Non-pigmented ciliary epithelial cell (primary cell): ENCODE measurements at places on chromosomes 4 and X.

GRCh38 chr4:52234561-52235440, 183.7 kb downstream of the SPATA18 start:
- peak; percentile 11 for DNase-seq

GRCh38 chr4:174580597-174580996, 58.3 kb upstream of the HPGD start:
- DNase-seq, result no peak

DNA sequence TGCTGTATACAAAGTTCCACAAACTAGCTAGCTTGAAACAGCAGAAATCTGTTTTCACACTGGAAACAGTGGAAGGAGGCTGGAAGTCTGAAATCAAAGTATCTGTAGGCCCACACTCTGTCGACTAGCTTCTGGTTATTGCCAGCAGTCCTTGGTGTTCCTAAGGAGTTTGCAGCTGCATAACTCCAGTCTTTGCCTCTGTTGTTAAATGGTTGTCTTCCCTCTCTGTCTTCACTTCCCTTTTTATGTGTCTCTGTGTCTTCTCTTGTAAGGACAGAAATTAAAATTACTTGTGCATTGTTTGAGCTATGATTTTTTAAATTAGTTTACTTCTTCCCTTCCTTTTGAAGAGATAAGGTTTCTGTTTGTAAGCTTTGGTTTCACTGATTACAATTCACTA, 8.2 kb downstream of the MTHFD2L start:
- no peak for DNase-seq

GRCh38 chr4:143099693-143100092, 85.0 kb upstream of the USP38 start:
- DNase-seq, result no peak

GRCh38 chr4:106201373-106201772, 114.6 kb downstream of the TBCK start:
- DNase-seq, result no peak

- no peak for DNase-seq
Measured at GRCh38 chrX:62923093-62923492, 428.0 kb downstream of the SPIN4 start.

DNA sequence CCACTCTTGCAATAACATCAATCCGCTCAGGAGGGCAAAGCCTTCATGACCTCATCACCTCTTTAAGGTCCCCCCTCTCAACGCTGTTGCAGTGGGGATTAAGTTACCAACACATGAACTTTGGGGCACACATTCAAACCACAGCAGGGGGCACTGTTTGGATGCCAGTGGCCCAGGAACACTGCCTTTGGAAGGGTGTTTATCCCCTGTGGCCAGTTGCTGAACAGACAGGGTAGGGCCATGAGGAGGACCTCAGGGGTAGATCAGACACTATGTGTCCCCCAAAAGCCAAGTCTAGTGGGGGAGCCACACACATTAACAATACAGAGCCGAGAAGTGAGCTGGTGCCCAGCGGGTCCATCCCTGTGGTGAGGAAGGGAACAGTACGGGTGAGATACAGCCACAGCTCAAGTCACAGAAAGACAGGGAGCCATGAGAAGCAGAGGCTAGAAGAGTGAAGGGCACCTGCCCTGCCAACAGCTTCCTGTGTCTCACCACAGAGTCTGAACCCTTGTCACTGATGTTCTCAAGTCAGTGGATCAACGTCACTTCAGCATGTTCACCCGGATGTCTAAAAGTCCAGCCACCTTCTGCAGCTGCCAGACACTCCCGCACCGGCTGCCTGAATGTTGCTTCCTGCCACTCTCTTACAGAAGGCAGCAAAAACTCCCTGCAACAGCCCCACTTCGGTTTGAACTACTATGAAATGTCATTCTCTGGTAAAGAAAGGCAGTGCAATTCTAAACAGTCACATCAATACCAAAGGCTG, 19.9 kb upstream of the MXD4 start:
- DNase-seq, result no peak

DNA sequence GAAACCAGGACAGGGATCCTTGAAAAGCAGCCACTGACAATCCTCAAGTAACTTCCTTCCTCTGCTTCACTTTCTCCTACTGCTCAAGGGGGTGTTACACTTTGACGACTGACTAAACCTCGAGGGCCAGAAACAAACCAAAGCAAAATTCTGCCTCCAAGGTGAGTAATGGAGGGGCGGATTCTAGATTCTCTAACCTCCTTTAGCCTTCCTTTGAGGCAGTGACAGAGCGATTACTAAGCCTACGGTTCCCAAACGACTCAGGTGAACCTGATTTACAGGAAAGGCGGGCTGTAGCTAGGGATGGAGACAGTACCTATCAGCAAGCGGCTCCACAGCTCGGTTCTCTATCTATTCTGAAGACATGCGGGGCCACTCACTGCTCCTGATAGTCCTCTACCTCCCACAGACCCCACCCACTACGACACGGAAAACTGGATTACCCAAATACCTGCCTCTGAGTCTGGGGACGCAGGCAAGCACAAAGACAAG, 487 bp downstream of the TBCK start:
- no peak for DNase-seq

DNA sequence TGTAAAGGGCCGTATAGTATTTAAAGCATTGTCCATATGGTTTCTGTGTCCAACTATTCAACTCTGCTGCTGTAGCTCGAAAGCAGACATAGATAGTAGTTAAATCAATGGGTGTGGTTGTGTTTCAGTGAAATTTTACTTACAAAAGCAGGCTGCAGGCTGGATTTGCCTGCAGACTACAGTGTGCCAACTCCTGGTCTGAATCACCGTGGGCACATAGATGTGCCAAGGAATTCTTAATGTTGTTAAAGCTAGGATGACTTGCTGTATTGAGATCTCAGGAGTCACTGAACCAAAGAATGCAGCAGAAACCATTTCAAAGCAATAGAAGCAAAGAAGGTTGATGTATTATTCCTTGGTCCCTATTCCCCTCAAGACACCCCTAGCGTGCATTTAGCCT, 379.0 kb downstream of the STIM2 start:
- no peak for DNase-seq

DNA sequence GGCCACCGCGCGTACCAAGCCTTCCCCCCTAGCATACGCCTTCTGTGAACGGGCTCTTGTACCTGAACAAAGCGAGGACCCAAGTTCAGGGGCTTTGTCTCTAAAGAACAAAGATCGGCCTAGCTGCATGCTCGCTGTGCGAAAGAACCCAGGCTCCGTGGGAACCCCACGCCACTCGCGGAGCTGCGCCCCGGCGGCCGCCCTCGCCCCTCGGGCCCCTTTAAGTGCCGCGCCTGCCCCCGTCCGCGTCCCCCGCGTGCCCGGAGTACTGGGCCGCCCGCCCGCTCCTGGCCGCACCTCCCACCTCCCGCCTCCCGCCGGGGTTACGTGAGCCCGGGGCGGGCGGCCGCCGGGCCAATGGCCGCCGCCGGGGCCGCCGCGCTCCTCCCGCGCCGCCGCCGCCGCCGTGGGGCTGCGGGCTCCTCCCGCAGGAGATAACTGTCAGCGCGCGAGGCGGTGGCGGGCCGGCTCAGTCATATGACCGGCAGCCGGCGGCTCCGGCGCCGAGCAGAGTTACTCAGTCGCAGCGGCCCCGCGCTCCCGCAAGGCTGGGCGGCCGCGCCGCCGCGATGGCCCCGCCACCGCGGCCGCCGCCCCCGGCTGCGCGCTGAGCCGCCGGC, at the start of gene FNIP2:
FNIP2 (plus strand) TSS at position 472 of the 620 bp plus-strand sequence. CDS start 187 bp downstream, outside the sequence.
- DNase-seq, result no peak

GRCh38 chr4:89158884-89159503, 47.7 kb downstream of the TIGD2 start:
- no peak for DNase-seq

DNA sequence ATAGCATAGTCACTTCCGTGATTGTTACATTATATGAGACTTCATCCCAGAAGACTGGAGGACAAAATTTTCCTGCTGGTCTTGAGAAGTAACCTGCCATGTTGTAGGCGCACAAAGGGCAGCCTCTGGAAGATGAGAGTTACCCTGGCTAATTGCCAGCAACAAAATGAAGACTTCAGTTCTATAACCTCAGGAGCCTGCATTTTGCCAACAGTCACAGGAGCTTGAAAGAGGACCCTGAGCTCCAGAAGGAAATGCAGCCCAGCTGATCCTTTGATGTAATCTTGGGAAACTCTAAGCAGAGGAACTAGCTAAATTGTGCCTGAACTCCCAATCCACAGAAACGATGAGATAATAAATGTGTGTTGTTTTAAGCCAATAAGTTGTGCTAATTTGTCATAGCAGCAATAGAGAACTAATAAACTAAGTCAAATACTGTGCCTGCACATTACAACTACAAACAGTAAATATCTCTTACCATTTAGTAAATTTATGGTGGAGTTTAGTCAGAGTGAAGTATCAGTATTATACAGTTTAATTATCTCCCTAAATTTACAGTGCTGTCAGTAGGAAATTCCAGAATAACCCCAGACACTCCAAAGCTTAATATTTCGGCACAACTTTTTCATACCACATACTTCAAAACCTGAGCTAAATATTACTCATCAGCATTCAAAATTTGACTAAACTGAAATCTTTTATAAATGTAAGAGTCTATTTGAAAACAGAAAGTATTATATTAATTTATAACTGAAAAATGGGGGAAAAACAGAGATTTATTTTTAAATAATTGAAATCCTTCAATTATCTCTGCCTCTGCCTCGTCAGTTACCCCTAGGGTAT, 90.1 kb upstream of the MAPK10 start:
- no peak for DNase-seq

- DNase-seq, result no peak
Measured at GRCh38 chr4:108359986-108360681, 191.4 kb upstream of the LEF1 start.

GRCh38 chr4:115234405-115235093, 121.1 kb upstream of the NDST4 start:
- DNase-seq, result no peak

DNA sequence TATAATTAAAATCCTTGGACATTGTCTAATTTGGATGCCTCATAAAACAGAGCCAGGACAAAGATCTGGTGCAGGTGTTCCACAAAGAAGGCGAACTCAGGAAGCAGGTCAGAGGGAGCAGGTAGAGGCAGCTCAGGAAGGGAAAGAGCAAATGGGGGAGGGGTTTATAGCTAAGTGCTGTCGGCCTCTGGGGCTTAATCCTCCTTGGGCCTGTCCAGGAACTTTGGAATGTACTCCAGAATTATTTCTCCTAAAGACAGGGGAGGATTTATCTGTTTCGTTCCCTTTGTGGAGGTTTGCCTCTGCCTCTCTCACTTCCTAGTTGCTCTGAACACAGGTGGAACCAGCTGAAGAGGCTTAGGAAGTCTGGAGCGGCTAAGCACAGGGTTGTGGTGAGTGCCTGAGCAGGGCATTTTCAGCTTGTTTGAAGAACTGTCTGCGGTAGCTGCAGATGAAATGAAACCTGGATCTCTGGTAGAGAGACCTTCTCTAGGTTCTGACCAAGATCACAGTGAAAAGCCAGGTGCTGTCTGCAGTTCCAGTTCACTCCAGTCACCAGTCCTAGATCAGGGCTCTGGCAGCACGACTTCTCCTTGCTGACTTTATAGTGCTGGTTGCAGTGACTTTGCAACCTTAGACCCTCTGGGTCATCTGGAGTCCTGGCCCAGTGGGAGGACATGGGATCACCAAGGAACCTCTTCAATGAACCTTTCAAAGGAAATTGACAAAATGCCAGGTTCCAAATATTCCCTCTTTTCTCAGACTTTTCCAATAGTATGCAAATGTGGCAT, 519.2 kb downstream of the PCDH10 start:
- no peak for DNase-seq

- no peak for DNase-seq
Measured at GRCh38 chrX:66020631-66021334, 19.1 kb downstream of the VSIG4 start.

- no peak for DNase-seq
Measured at GRCh38 chr4:55397126-55397436, 1.3 kb downstream of the TMEM165 start.

DNA sequence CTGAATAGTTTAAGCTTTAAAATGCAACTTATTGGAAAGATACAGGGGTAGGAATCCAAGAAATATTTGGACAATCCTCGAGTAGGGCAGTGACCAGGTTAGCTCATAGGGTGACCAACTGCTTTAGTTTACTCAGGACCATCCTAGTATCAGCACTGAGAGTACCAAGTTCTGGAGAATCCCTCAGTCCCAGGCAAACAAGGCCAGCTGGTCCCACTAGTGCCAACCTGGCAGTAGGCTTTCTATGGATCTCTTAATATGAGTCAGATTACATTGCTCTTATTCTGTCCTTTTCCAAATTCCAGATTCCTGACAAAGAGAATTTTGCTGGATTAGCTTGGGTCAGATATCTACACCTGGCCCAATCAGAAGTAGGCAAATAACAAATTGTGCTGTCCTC, 493.7 kb downstream of the KCNIP4 start:
- DNase-seq, result no peak

- no peak for DNase-seq
Measured at GRCh38 chrX:17372052-17372451, 2.9 kb upstream of the NHS start.

- DNase-seq, result no peak
Measured at GRCh38 chrX:47862680-47863079, 26.0 kb downstream of the ZNF81 start.

- no peak for DNase-seq
Measured at GRCh38 chrX:96579252-96579651, 105.4 kb upstream of the DIAPH2 start.

DNA sequence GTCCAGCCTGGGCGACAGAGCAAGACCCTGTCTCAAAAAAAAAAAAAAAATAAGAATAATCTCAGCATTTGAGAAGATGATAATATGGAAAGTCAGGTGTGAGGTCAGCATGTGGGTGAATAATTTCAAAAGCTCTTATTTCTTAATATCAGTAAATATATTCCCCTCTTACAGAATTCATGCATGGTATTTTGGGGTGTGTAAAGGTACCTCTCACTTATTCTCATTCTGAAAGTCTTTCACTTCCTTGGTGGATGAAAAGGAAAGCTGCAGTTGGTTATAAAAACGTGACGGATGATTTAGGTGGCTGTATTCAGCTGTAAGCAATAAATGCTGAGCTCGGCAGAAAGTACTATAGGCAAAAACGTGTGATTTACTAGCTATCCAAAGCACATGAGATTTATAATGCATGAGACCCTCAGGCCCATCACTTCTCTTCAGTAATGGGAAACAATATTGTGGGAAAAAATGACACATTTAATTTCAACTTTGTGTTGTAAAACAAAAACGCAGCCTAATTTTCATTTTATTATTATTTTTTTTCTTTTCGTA, 353.2 kb upstream of the MAGEB2 start:
- DNase-seq, result no peak

DNA sequence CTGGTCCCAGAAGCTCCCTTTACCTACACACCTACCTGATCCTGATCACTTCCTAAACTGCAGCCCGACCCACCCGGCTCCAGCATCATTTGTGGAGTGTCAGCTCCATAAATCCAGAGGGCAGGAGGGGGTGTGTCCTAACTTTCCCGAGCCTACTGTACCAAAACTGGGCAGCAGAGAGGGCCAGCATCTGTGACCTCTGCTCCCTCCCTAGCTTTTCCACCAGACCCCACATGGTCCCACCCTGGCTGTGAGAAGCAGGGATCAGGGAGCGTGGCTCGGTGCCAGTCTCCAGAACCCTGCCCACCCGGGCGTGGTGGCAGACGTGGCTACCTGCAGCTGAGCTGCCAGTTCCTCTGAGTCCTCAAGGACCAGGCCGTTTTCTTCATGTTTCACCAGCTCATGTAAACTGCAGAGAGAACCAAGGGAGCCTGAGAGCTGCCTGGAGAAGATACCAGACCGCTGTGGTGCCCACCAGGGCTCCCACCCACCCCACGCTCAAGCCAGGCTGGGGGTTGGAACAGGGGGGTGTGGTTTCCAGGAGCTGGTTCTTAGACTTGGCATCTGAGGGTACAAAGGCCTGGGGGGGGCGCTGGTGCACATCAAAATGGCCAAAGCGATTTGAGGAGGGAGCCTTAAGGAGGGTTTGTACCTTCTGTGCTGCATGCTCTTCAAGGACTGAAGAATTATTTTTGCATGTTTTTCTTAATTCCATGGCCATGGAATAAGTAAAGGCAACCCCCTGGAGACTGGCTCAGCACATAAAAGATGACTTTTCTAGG, 76.7 kb upstream of the DRD5 start:
- DNase-seq, result no peak
